Mammary microvascular endothelial cell (primary cell): ENCODE measurements at places on chromosomes 12 and 14. TPM values are rescaled to one million over a fixed set of nuclear protein-coding genes. Genes with fewer than 3 reads are reported as not detected.

The LUM gene
- total RNA-seq = not detected in 2 replicates

The KRT1 gene
- total RNA-seq = not detected in 2 replicates

The VWF gene
- 768 and 837 TPM in 2 replicates for total RNA-seq

The R3HDM2 gene
- 9.6 TPM in 2 replicates for total RNA-seq
